ENCODE measurements at places on chromosomes 5 and 9.

DNA sequence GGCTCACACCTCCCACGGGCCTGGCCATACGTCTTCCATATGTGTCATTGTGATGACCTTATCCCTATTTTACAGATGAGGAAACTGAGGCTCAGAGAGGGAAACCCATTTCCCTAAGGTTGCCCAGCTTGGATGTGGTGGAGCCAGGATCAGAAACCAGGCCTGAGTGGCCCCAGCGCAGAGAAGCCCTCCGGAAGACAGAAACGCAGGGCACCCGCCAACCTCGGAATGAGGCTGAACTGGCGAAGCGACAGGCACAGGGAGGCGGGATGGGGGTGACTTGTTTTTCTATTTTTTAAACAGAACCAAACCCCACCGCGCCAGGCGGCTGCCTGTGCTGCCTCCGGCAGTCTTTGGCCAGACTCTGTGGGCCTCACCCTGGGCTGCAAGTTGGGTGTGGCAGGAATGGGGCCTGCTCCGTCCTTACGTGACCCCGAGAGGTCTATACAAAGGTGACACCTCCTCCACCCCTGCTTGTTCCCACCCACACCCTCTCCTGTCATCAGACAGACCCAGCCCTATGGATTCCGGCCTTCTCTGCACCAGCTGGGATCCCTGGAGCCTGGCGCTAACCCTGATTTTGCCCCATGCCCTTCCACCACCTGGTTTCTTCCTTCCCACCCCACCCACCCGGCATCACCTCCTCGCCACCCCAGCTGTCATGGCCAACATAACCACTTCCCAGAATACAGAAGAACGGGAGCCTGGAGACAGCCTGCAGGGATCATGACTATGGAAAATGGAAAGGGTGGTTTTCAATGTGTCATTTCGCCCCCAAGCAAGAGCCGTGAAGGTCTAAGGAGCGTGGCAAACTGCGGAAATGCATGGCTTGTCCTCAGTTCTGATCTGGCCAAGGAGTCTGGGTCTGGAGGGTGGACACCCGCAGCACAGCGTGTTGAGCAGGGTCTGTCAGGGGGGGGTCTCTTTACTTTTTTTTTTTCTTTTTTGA, 23.6 kb downstream of the PLPP7 start:
- DNase-seq = no peak

- DNase-seq = no peak
Measured at GRCh38 chr5:55440188-55440646, 94.5 kb downstream of the PLPP1 start.

DNA sequence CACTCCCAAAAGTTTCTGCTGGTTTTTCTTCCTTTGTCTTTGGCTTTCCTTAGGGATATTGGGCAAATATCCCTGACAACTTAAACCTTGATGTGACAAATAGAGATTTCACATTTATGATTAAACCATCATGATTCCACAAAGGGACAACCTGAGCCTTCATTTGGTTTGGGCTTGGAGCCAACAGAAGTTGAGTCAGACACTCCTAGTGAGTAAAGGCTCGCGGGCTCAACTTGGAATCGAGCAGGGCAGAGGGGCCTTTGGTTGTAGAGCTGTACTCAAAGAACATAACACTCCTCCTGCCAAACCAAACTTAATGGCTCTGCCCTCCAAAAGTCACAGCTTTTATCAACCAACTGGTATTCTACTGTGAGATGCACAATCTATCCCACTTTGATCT, 290.2 kb upstream of the MAP3K1 start:
- no peak for DNase-seq

DNA sequence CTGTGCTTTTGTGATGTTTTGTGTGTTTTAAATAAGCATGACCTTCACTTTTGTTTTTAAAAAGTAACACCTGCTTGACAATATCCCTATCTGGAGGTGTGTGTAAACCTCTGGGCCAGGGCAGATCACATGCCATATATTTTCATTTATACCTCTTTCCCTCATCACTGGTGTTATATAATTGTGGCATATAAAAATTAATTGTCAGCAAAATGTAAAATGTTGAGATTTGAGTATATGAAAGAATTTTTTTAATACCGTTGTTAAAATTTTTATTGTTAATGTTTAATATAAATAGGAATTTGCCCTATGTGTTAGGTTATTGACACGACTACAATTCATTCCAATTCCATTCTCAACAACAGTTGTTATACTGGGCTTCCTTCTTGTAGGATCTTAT, 6.5 kb downstream of the CDH12 start:
- no peak for DNase-seq

DNA sequence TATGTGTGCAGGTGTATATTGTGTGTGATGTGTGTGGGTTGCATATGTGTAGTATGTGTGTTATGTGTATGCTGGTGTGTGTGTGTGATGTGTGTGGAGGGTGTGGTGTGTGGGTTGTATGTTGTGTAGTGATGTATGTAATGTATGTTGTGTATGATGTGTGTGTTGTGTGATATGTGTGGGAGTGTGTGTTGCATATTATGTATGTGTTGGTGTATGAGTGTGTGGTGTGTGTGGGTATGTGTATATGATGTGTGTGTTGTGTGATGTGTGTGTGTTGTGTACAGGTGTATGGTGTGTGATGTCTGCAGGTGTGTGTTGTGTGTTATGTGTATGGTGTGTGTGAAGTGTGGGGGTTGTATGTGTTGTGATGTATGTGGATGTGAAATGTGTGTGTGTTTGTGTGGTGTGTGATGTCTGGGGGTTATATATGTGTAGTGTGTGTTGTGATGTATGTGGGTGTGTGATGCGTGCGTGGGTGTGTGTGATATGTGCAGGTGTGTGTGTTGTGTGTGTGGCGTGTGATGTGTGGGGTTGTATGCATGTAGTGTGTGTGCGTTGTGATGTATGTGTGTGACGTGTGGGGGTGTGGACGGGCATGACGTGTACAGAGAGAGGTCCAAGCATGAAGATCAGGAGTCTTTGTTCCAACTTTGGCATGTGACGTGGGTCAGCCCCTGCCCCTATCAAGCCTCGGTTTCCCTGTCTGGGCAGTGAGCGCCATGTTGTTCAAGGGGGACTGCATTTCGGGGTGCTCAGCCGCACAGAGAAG, 8.5 kb upstream of the CRB2 start:
- DNase-seq = no peak

GRCh38 chr9:31013371-31013770, 1371.1 kb upstream of the ACO1 start:
- DNase-seq = no peak

DNA sequence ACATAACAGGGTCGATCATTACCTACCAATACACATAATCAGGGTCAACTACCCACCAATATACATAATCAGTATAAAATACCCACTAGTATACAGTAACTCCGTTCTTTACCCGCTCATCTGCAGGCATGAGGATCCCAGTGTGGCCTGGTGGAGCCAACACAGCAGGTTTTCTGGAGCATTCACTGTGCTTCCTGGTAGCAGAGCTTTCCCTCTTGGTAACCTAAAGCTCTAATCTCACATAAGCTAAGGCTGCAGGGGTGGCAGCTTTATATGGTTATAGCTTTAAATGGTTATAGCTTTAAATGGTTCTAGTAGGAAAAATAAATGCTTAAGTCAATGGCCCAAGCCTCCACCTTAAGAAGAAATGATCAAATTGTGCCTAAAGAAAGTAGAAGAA, 11.9 kb downstream of the LCN1 start:
- DNase-seq = no peak

DNA sequence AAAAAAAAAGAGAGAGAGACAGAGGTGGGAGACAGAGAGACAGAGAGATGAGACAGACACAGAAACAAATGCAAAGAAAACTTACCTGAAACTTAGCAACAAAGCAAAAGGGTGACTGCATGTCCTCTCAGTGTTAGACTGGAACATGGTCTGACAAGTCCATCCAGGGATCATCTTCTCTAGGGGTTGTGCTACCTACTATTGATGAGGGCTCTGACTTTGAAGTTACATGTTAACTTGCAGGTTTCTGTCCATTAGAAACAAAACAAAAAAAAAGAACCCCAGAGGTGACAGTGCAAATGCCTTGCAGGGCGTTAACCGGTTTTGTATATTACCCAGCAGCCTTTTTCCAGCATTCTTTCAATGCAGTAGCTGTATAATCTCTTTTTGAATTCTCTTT, 13.6 kb upstream of the SPARC start:
- no peak for DNase-seq

- DNase-seq = no peak
Measured at GRCh38 chr5:151683444-151683843, 3.3 kb downstream of the SPARC start.

GRCh38 chr5:179309751-179310320, 35.4 kb downstream of the ADAMTS2 start:
- DNase-seq = no peak

DNA sequence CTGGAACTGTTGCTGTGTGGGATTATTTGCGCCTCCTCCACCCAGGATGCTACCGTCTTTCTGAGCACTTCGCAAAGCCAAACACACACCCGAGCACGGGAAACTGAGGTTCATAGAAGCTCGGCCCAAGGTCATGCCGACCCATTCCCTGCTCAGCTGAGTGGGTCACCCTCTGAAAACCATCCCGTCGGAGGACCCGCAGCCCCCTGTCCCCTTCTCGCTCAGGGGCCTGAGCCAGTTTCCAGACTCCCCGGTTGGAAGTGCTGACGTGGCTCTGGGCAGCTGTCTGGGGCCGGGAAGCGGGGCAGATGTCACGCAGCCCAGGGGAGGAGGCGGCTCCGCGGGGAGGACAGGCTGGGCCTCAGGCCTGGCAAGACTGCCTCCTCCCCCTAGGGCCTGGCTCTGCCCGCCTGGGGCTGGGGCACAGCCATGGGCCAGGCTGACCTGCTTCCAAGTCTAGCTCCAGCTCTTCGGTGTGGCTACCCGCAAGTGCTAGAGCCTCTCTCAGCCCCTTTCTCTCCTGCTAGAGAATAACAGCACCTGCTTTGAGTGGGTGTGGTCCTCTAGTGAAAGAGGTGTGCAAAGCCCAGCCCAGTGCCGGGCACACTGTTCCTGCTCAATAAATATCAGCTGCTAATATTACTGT, 9.9 kb upstream of the CXXC5 start:
- DNase-seq = no peak

- DNase-seq = no peak
Measured at GRCh38 chr9:127133739-127134167, 11.3 kb upstream of the ANGPTL2 start.

GRCh38 chr9:85443190-85443598, 298.6 kb downstream of the AGTPBP1 start:
- no peak for DNase-seq

- DNase-seq = no peak
Measured at GRCh38 chr9:14913366-14913765, 3.1 kb upstream of the FREM1 start.

DNA sequence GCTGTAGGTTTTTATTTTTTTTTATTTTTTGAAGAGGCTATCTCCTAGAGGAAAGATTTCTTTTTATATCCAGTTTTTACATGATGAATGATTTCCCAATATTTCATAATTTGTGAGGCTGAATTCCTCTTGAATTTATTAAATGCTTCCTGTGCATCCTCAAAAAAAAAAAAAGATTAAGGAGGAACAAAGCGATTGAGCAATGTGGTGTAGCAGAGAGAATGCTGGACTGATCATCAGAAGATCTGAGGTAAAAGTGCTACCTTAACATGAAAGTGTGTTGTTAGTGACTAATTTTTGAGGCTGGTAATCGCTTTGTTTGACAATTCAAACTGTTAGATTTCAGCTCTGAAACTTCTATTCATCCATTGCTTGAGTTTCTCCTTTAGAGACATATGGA, 125.1 kb downstream of the ESM1 start:
- no peak for DNase-seq

- no peak for DNase-seq
Measured at GRCh38 chr9:85501456-85501855, 240.3 kb downstream of the AGTPBP1 start.

DNA sequence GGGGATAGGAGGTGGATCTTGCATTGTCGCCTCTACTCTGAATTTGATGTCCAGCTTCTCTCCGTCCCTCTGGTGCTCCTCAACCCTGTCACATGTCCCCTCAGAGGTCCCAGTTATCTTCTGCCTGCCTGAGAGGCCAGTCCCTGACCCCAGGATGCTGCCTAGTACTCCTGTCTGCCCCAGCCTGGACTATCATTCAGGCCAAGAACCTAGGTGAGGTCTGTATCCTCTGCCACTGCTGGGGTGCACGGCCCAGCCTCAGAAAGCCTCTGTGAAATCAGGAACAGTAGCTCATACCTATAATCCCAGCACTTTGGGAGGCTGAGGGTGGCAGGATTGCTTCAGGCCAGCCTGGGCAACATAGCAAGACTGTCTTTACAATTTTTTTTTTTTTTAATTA, 8.6 kb downstream of the SPINK4 start:
- DNase-seq = no peak

DNA sequence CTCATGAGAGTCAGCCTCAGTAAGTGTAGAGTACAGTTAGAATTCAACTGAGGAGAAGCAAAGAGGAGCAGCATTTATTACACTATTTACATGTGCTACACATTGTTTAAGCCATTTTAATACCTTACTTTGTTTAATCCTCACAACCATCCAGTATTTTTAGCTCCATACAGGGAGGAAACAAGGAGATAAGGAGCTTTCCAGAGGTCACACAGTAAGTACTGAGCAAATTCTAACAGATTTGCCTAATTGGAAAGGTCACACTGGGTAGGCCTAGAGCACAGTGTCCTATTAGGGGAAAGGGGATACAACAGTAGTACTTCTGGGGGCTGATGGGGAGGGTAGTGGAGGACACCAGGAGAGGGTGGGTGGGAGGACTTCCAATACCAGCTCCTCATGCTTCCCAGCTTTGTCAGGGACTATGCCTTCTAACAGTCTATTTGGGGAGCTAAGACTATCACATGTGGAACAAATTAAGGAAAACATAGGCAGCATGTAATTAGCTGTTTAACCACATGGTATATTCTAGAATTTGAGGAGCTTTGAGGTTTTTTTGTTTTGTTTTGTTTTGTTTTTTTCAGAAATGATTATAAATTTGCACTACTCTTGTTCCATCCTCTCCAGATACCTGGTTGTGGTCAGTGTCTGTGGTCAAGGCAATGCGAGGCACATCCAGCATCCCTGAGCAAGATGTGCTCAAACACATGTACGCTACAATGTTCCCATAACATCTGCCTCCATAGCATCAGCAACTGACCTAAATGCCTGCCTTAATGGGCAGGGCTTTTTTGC, 96.0 kb upstream of the SLC12A2 start:
- no peak for DNase-seq

GRCh38 chr5:143316844-143317631, 86.4 kb downstream of the NR3C1 start:
- DNase-seq = no peak

- DNase-seq = no peak
Measured at GRCh38 chr5:97563050-97563657, 380.1 kb upstream of the RIOK2 start.

- DNase-seq = no peak
Measured at GRCh38 chr5:122083535-122083934, 5.5 kb upstream of the LOX start.

- no peak for DNase-seq
Measured at GRCh38 chr5:178577376-178577839, 12.8 kb downstream of the COL23A1 start.

DNA sequence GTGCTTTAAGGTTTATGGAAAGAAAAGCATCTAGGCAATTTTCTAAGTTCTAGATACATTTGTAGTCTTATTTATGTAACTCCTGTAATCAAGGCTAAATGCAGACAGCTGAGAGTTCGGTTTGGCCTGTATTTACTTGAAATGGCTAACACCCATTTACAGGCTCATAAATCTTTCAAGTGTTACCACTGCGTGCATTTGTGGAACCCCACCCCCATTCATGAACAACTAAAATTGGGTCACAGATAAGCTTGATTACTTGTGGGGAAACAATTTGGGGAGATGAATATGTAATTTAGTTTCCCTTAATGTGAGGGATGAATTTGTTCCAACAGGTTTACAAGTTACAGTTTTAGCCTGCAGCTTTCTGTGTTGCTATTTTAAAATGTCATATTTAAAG, 360.6 kb downstream of the ARRDC3 start:
- no peak for DNase-seq
